Caudate nucleus (tissue), 63 donors: ENCODE measurements at places on chromosomes 16 and 17.

- no peak for DNase-seq
These were observed 21.0 kb downstream of the SLC7A6OS start for GRCh38 chr16:68289621-68290329.

GRCh38 chr17:36697903-36698530, 96.6 kb downstream of the MRM1 start:
- no peak for DNase-seq

- DNase-seq, result no peak
These were observed 2.0 kb upstream of the CTRB2 start for GRCh38 chr16:75208861-75209505.

- no peak for DNase-seq
These were observed 160.7 kb downstream of the IRX5 start for GRCh38 chr16:55091213-55091870.

DNA sequence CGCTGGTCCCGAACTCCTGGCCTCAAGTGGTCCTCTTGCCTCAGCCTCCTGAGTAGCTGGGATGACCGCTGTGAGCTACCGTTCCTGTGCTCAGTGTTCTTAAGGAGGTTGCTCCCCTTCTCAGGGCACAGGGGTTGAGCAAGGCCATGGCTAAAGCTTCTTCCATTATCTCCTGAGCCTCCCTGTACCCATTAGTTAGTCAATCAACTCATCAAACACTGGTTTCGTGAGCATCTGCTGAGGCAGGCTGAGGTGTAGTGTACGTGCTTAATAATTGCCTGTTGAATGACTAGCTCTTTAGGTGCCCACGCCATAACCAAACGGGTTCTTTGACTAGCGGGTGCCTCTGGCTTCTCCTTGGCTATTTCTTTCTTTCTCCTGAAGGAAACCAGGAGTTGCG, 11.7 kb downstream of the SGCA start:
- no peak for DNase-seq

DNA sequence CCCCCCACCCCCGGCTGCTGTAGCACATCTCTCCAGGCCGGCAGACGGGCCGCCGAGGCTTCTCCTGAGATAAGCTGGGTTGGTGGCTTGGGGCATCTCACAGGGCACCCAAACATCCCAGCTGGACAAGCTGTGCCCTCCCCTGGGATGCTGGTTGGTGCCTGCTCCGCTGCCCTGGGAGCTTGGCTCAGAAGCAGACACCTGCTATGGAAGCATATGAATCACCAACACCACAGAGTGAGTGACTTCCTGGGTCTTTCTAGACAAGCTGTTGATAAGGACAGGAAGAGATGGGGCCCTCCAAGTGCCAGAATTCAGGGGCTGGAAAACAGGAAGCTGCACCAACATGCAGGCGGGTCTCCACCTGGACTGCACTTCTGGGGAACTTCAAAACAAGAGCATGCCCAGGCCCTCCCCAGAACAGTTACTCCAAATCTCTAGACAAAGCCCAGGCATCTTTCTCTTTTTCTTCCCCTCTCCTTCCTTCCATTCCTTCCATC, 13.7 kb downstream of the C16orf95 start:
- DNase-seq, result no peak

DNA sequence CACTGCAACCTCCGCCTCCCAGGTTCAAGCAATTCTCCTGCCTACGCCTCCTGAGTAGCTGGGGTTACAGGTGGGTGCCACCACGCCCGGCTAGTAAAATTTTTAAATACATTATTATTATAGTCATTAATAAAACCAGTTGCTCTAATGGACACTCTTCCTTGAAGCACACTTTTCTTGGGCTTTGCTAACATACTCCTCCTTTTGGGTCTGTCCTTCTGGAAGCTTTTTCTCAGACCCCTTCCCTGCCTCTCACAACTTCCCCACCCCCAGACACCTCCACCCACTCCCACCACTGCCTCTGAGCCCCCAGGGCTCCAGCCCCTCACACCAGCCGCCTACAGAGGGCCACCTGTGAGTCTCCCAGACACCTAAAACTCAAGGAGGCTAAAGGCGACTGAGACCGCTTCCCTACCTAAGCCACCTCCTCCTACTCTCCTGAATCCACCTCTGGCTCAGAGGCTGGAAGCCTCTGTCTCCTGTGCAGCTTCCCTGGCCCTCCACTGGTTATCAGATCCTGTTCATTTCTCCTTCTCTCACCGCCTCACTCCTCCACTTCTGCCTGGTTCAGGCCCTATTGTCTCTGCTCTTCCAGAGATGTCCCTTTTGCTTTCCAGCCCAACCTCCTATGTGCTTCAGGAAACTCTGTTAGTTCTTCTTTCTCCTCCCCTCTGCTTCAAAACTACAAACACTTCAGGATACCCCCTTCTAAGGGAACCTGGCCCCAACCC, 2.1 kb upstream of the CUEDC1 start:
- no peak for DNase-seq

- no peak for DNase-seq
These were observed 558 bp upstream of the ZFHX3 start for GRCh38 chr16:73048292-73049080.

- no peak for DNase-seq
These were observed 30.1 kb downstream of the QPRT start for GRCh38 chr16:29708917-29709600.
